ENCODE measurements at places on chromosomes 13 and 19.
A peak's percentile ranks its signal among the peaks of the same experiment; 100 is the strongest.

DNA sequence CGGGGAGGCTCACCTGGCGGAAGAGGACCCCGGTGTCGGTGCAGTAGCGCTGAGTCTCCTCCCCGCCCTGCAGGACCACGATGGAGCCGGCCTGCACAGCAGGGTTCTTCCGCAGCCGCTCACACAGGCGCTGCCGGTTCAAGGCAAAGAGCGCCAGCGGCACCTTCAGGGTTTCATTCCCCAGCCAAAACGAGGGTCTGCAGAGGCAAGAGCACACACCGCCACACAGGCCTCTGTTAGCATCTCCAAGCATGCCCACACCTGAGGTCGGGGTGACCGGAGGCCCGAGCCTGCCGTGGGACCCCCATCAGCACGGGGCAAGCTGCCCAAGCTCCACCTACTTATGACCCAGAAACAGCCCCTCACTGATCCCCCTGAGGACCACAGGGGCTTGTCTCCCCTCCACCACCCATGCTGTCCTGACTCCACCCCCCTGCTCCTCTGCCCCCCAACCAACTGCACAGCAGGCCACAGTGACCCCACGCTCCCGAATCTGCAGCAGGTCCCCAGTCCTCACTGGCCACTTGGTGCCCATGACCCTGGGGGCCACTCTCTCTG lies 8.9 kb downstream of the PEPD start:
- H3K27ac ChIP-seq, result no peak overlapping the region
- H3K4me3 ChIP-seq, result no peak overlapping the region
- H3K36me3 ChIP-seq, result no peaks in the 10 kb centered on the region
- H3K4me1 ChIP-seq, result no peaks in the 10 kb centered on the region

DNA sequence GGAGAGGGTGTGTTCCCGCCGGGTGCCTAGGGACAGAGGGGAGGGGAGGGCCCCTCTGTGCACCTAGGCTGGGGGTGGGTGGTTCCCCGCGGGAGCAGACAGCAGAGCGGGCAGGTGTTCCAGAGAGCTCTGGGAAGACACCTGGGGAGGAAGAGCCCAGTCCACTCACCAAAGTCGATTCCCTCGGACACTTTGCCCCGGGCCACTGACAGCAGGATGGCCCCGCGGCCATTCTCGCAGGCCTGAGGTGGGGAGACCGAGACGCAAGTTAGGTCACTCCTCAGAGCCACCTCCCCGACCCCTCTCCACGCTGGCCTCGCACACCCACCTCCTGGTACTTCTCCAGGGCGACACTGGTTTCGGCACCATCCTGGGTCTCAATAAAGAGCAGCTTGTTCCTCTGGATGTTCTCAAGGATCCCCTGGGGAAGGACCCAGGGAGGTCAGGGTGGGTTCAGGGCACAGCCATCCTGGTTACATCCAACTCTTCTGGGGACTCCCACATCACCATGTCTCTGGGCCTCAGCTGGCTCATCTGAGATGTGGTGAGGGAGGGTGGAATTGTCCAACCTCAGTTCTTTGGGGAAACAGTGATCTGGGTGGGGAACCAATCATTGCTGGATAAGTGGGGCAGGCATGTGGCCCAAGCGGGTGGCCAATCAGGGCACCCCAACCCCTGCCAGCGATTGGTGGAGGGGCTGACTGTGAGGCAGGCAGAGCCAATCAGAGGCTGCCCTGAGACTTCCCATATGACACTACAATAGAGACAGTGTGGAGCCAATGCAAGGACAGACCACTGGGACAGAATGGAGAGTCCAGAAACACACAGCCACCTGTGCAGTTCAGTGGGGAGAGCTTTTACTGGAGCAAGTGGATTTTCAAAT lies 12.6 kb downstream of the KLC3 start:
- H3K36me3 ChIP-seq, result no peaks in the 10 kb centered on the region
- no peak overlapping the region for H3K4me3 ChIP-seq
- DNase-seq, result no peak
- H3K27ac ChIP-seq, result no peak overlapping the region

GRCh38 chr13:84208246-84208910 lies 326.1 kb upstream of the SLITRK1 start:
- DNase-seq, result peak; percentile 10
- H3K4me3 ChIP-seq, result no peak overlapping the region
- H3K36me3 ChIP-seq, result no peaks in the 10 kb centered on the region
- H3K27me3 ChIP-seq, result no peaks in the 10 kb centered on the region

GRCh38 chr13:44155422-44156293 lies 218.0 kb upstream of the SERP2 start:
- DNase-seq, result no peak
- H3K4me3 ChIP-seq, result no peak overlapping the region
- H3K36me3 ChIP-seq, result no peaks in the 10 kb centered on the region
- H3K4me1 ChIP-seq, result peaks cover 4% of the 10 kb centered on the region
- no peaks in the 10 kb centered on the region for H3K27me3 ChIP-seq

GRCh38 chr13:71814806-71815360 lies 52.1 kb downstream of the DACH1 start:
- no peak overlapping the region for H3K27ac ChIP-seq
- H3K4me3 ChIP-seq, result no peak overlapping the region
- no peaks in the 10 kb centered on the region for H3K36me3 ChIP-seq
- no peak for DNase-seq
- H3K27me3 ChIP-seq, result no peaks in the 10 kb centered on the region
- H3K4me1 ChIP-seq, result no peaks in the 10 kb centered on the region

DNA sequence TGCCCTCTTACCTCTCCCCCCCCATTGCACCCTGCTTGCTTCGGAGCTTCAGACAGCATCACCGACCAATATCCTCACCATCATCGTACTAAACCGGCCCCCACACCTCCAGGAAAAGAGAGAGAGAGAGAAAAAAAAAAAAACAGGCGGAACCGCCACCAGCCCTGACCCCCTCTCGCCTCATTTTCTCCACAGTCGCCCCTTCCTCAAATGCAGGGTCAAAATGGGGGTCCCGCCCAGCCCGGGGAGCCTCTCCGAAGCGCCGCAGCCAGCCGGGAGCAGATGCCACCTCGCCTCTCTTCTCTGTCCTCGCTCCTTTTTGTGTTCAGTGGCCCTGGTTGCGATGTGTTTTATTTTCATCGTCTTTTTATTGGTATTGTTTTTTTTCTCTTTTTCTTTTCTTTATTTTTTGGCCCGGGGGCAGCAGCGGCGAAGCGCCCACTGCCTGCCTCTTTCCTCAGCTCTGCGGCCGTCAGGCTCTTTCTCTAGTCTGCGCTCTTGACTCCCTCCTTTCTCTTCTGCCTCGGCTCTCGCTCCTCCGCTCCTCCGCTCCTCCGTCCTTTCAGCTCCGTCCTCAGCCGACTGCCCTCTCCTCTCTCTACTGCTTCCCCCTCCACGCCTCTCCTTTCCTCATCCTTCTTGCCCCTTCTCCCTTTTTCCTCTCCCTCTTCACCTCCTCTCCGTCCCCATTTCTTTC lies 41.4 kb downstream of the DEDD2 start:
- H3K27ac ChIP-seq, result no peak overlapping the region
- peaks cover 7% of the 10 kb centered on the region for H3K4me1 ChIP-seq
- H3K36me3 ChIP-seq, result no peaks in the 10 kb centered on the region
- peaks cover 47% of the 10 kb centered on the region for H3K27me3 ChIP-seq
- DNase-seq, result no peak

DNA sequence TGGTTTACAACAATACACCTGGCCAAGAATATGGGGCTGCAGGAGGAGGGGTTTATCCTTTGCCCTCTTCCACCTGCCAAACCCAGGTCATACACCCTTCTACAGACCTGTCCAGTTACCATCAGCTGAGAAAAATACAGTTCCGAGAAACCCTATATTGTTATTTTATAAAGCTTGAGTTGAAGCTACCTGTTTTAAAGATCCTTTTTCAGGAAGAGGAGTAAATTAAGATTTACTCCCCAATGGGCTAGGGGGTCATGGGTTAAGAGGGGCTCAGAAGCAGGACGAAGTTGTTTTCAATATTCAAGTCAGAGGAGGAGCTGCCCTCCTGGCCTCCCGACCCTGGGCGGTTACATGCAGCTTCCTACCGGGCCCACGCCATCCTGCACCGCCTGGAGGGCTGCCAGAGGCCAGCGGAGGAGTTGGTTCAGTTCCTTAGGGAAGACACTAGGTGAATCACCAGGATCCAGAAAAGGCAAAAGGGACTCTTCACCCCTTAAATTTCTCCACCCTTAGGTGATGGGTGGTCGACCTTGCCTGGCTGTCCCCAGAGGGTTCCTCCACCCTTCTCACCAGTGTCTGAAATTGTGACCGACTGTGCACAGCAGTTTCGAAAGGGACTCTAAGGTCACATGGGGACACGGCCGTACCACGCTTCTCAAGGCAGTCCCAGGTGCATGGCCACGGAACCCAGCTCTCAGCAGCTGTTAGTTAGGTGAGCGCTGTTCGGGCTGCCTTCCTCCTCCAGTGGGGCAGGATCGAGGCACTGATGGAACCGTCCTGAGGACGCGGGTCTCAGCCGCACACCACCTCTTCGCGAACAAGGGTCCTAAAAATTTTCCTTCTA lies 1.2 kb downstream of the GJB2 start:
- H3K36me3 ChIP-seq, result no peaks in the 10 kb centered on the region
- peak overlapping the region; percentile 64 for H3K4me3 ChIP-seq
- 0 out of 2 replicates have a peak, but pooled peaks cover 5% of the 10 kb centered on the region for H3K4me1 ChIP-seq
- peak overlapping the region; percentile 66 for H3K27ac ChIP-seq

DNA sequence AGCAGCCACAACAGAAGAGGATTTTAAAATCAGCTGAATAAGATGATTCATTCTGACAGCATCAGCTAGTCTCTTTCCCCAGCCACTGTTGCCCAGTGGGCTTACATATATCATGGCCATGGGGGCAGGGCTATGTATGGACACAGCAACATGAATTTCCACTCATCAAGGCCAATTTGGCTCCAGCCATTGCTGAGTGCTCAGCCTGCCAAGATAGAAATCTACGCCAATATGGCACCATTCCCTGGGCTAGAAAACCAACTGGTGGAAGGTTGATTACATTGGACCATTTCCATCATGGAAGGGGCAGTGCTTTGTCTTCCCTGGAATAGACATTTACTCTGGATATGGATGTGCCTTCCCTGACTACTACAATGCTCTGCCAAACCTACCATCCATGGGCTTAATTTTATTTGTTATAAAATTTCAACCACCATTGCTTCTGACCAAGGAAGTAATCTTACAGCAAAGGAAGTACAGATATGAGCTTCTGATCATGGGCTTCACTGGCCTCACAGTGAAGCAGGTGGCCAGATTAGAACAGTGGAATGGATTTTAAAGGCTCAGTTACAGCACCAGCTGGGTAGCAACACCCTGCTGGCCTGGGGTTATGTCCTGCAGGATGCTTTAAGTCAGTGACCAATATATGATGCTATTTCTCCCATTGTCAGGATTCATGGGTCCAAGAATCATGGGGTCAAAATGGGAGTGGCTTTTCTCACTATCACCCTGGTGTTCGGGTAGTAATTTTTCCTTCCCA lies 9.8 kb upstream of the ALOX5AP start:
- H3K27me3 ChIP-seq, result no peaks in the 10 kb centered on the region
- no peaks in the 10 kb centered on the region for H3K36me3 ChIP-seq
- peaks cover 7% of the 10 kb centered on the region for H3K4me1 ChIP-seq
- H3K27ac ChIP-seq, result no peak overlapping the region
- no peak for DNase-seq

- H3K4me3 ChIP-seq, result no peak overlapping the region
- no peak overlapping the region for H3K27ac ChIP-seq
- H3K4me1 ChIP-seq, result peaks cover 17% of the 10 kb centered on the region
- no peaks in the 10 kb centered on the region for H3K36me3 ChIP-seq
Observed at GRCh38 chr13:98508685-98509084, 68.2 kb downstream of the STK24 start.

- H3K36me3 ChIP-seq, result no peaks in the 10 kb centered on the region
- DNase-seq, result no peak
- peaks cover 60% of the 10 kb centered on the region for H3K27me3 ChIP-seq
Observed at GRCh38 chr19:31270897-31271296, 78.3 kb downstream of the TSHZ3 start.

GRCh38 chr19:44777715-44778347 lies at the start of gene CBLC:
Gene CBLC (plus strand): TSS chr19:44777890. CDS start chr19:44777932, 42 bp downstream.
- no peak within 1 kb of the TSS for H3K27ac ChIP-seq
- 0 out of 2 replicates have a peak, but pooled peaks cover 8% of the 10 kb centered on the region for H3K27me3 ChIP-seq
- H3K4me3 ChIP-seq, result no peak within 1 kb of the TSS
- no peaks in the 10 kb centered on the region for H3K36me3 ChIP-seq

DNA sequence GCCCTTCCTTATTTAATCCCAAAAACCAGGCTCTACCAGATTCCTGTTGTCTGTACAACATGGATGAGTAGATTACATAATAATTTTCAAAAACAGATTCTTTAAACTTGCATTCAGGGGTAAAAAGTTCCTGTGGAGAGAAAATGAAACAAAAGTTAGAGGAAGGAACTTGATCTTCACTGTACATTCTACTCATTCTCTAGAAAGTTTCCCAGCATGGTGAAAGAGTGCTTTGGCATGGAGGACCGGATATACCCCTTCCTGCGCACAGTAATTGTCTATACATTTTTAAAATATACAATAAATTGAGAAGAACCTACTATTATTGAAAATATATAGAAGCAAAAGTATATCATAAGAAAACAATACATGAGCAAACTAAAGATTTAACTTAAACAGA lies 274.2 kb downstream of the ITGBL1 start:
- H3K4me3 ChIP-seq, result no peak overlapping the region
- H3K27me3 ChIP-seq, result no peaks in the 10 kb centered on the region
- DNase-seq, result no peak
- no peaks in the 10 kb centered on the region for H3K36me3 ChIP-seq
- H3K27ac ChIP-seq, result no peak overlapping the region
- H3K4me1 ChIP-seq, result no peaks in the 10 kb centered on the region
